GM12878 (cell line): ENCODE measurements at places on chromosomes 3 and 15.

GRCh38 chr15:74432968-74433591 is 678 bp downstream of the SEMA7A start:
- no peak for DNase-seq

GRCh38 chr3:49769926-49770325 is 16.4 kb downstream of the IP6K1 start:
- DNase-seq, result no peak

DNA sequence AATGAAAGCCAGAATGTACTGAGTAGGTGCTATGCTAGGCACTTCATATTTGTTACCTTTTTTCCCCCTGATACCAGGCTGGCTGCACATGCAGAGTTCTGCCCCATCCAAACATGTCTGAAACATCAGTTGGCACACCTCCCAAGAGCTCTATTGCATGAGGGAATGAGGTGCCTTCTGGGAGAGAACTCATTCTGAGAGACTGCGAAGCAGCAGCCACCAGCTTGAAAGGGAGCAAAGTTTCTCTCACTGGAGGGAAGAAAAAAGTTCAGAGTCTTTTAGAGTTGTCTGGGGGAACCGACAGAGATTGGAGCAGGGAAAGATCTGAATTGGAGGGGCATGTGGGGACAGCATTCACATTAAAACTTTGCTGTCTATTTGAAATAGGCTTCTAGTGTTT is 84.1 kb downstream of the AGBL1 start:
- DNase-seq, result no peak

DNA sequence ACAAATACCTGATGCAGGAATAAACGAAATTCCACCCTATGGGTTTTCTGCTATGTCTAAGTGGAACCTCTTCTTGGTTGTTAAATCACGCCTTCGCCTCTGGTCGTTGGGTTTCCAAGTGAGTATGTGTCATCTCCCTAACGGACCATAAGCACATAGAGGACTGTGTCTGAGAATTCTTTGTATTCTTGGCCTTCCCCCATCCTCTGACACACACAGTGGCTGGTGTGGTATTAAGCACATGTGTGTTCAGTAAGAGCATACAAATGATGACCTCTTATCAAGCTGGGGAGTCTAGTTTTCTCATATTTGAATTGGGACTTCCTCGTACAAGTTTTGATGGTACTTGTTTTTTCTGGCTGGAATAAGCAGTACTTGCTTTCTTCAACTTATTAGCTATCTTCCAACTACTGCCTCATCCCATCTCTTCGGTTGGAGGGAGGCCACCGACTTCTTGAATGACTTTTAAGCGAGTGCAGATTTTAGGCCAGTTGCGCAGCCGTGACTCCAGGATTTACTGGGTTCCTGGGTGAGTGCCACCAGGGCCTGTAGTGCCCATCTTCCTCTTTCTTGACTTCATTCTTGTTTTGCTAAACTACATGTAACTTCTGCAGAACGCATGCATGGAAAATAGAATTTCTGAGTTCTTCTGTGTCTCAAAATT is 240.2 kb downstream of the ADAMTS17 start:
- DNase-seq, result no peak

DNA sequence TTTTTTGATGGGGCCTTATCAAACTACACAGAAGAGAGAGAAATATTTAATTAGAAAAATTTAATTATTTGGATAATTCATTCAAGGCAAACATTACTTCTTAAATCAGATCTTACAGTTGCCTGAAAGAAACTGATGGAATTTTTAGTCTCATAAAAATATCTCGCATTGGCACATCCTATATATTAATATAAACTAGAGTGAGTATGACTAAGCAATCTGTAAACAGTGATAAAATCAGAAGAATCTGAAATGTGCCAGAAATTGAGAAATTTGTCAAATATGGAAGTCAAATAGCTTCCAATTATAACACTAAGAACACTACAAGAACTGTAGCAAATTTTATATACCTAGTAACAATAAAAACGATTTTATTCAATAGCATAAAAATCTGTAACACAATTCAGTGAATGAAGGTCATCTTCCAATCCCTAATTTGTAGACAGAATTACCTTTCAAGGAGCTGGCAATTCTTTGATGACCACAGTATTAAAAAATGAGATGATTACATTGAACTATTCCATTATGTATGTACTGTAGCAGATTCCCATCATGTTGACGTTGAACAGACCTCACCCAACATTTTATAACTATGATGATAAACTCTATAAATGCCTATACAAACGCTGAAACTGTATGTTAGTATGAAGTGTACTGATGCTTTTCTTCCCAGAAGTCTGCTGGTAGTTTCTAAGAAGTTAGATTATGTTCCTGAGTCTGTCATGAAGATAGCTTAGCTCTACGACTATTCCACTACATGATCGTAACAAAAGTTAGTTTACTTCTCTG is 63.0 kb downstream of the ALDH1A2 start:
- no peak for DNase-seq

GRCh38 chr3:128152419-128153155 is 694 bp upstream of the EEFSEC start:
- no peak for DNase-seq

GRCh38 chr3:128227507-128227906 is 74.2 kb downstream of the EEFSEC start:
- DNase-seq, result no peak

GRCh38 chr3:71694358-71694999 is 30.7 kb downstream of the EIF4E3 start:
- DNase-seq, result no peak

- no peak for DNase-seq
Observed at GRCh38 chr3:23276913-23277658, 74.0 kb downstream of the UBE2E2 start.

GRCh38 chr15:67026610-67026967 is 38.8 kb upstream of the SMAD3 start:
- no peak for DNase-seq

- DNase-seq, result no peak
Observed at GRCh38 chr15:99172171-99172570, 67.3 kb downstream of the SYNM start.

GRCh38 chr15:76994001-76994400 is 925 bp upstream of the PSTPIP1 start:
- no peak for DNase-seq

GRCh38 chr3:5115506-5116162 is 6.5 kb upstream of the ARL8B start:
- no peak for DNase-seq

DNA sequence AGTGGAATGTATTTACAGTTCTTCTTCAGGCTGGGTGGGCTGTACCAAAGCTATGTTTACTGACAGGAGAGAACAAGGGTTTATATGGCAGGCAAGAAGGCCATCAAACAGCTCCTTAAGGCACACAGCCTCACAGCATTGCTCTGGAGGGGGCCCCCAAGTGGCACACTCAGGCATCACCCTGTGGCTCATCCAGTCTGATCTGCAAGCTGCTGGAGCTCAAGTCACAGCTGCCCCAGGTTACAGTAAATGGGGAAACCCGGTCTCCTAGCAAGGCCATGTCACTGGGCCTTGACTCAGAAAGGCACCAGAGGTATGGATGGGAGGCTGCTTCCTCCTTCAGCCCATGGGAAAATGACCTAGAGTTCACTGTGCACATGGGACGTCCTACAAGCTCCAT is 67.5 kb downstream of the TFG start:
- no peak for DNase-seq

GRCh38 chr15:67175643-67176071 is 78.8 kb downstream of the AAGAB start:
- DNase-seq, result peak; percentile 8

GRCh38 chr15:90701880-90702630 is 15.1 kb upstream of the BLM start:
- no peak for DNase-seq

DNA sequence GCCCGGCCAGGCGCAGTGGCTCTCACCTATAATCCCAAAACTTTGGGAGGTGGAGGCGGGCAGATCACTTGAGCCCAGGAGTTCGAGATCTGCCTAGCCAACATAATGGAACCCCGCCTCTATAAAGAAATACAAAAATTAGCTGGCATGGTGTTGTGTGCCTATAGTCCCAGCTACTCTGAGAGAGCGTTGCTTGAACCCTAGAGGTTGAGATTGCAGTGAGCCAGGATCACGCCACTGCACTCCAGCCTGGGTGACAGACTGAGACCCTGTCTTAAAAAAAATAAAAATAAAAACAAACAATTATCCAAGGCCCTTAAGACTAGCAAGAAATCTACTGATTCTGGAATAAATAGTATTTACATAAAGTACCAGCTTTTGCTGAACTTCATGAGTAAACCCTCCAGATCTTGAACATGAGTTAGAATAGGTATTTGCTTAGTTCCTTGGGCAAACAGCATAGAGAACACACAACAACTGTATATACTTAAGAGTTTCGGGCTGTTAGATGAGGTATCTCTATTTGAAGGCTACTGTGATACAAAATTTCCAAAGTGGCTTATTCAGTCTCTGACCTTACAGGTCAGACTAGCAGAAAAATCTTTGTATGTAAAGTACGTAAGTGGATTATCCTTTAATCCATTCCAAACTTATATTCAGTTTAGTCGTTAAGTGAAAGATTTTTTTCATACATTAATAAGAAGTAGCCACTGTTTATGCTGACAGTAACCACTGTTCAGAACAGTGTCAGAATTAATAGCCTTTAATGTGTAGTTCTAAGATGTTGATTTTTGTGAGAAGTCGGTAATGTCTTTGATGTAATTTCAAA is 171.1 kb upstream of the CGNL1 start:
- DNase-seq, result no peak

- no peak for DNase-seq
Observed at GRCh38 chr3:40720341-40720740, 195.6 kb downstream of the ZNF621 start.

GRCh38 chr3:173770796-173771573 is 373.4 kb downstream of the NLGN1 start:
- DNase-seq, result no peak

GRCh38 chr15:68790910-68791309 is 29.8 kb downstream of the ANP32A start:
- no peak for DNase-seq

DNA sequence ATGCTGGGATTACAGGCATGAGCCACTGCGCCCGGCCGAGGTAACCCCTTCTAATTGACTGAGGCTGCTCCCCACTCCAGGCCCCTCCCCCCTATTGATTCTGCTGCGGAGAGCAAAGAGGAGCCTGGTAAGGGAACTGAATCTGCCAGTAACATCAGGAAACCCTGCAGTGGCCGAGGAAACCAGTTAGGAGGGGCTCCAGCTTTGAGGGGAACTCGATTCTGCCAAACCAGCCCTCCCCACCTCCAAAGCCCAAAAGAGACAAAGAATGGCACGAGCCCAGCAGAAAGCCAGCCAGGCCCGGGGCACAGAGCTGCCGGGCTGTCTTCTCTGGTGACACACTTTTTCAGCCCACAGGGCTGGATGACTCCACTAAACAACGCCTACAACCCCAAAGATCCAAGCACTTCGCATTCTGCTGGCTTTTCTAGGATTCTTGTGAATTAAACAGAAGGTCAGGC is 15.0 kb upstream of the ACAD9 start:
- no peak for DNase-seq

- no peak for DNase-seq
Observed at GRCh38 chr3:127655641-127656040, 17.1 kb upstream of the ABTB1 start.

GRCh38 chr3:184737063-184737462 is 25.2 kb upstream of the MAGEF1 start:
- DNase-seq, result no peak

GRCh38 chr15:89095073-89095472 is 6.8 kb downstream of the ABHD2 start:
- no peak for DNase-seq

DNA sequence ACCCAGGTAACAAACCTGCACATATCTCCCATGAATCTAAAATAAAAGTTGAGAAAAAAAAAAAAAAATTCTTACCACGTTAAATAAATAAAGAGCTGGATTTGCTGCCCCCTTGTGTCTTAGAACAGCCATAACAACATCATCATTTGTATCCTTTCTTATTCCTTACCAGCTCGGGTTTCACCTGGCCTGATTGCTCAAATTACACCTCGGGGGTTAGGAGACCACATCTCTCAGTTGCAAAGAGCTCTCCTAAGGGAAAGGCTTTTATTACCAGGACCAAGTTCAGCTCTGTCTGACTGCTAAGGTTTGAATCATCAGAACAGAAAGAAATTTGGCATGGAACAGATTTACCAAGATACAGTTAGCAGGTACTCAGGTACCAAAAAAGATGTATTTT is 25.8 kb upstream of the RPL39L start:
- DNase-seq, result no peak

DNA sequence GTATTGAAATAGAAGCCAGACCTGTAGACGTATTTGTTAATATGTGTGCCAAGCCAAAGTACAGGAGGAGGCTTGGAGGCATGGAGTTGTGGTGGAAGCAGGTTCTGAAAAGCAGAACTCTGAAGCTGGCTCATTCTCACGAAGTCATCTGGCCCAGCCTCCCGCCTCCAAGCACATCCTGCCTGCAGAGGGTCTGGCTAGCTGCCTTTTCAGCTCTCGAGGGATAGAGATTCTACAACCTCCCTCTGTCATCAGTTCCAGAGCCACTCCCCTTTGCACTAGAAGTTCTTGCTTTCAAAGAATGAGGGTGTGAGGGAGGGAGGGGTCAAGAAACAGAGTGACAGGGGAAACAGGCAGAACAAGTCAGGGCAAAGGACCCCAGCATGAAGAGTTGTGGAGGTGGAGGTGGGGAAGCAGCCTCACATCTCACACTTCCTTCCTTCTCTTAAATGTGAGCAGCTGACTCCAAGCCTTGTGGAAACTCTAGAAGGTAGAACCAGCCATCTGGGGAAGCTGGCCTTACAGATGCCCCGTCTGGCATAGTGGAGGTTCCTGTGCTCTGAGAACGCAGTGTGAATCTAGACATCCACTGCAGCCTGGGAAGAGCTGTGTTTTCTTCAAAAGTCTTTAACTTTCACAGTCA is 95.3 kb downstream of the SLC49A4 start:
- DNase-seq, result peak; percentile 19

GRCh38 chr15:75712668-75713337 is at the start of gene CSPG4:
Gene CSPG4, minus strand, starts transcription at chr15:75712848. Its CDS starts 93 bp downstream, at chr15:75712755.
- no peak for DNase-seq

DNA sequence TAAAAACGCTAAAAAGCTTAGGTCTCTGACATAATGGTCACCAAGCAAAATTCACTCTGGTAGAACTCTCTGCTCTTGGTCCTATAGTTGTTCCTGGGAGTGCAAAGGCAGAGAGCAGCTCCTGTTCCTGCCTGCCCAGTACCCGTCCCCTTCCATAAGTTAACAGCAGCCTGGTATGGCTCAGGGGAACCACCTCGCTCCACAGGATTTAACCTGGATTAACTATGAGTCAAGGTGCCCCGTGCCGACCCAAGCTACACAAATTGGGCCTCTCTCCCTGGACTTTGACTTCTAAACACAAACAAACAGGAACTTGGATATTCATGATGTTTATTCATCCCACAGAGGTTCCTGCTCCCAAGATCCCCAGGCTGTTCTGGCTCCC is 32.1 kb downstream of the SCAP start:
- DNase-seq, result no peak

- DNase-seq, result no peak
Observed at GRCh38 chr3:73073091-73073707, 11.7 kb downstream of the EBLN2 start.

- peak; percentile 55 for DNase-seq
Observed at GRCh38 chr15:50883903-50884302, 24.6 kb upstream of the AP4E1 start.

- no peak for DNase-seq
Observed at GRCh38 chr15:26662283-26662682, 110.6 kb downstream of the GABRB3 start.

GRCh38 chr3:123678108-123678511 is 93.3 kb upstream of the HACD2 start:
- DNase-seq, result no peak

GRCh38 chr3:16704941-16705340 is 99.7 kb upstream of the DAZL start:
- DNase-seq, result no peak

GRCh38 chr3:139303216-139303615 is 40.6 kb upstream of the MRPS22 start:
- DNase-seq, result no peak
